ENCODE measurements at places on chromosomes 13 and 19.

GRCh38 chr13:68439817-68440216 lies 1209.7 kb upstream of the PCDH9 start:
- DNase-seq = peak; percentile 38

- no peak for DNase-seq
Observed at GRCh38 chr19:29526730-29527499, 1.1 kb downstream of the VSTM2B start.

- DNase-seq = no peak
Observed at GRCh38 chr13:48928757-48929430, 46.8 kb upstream of the FNDC3A start.

DNA sequence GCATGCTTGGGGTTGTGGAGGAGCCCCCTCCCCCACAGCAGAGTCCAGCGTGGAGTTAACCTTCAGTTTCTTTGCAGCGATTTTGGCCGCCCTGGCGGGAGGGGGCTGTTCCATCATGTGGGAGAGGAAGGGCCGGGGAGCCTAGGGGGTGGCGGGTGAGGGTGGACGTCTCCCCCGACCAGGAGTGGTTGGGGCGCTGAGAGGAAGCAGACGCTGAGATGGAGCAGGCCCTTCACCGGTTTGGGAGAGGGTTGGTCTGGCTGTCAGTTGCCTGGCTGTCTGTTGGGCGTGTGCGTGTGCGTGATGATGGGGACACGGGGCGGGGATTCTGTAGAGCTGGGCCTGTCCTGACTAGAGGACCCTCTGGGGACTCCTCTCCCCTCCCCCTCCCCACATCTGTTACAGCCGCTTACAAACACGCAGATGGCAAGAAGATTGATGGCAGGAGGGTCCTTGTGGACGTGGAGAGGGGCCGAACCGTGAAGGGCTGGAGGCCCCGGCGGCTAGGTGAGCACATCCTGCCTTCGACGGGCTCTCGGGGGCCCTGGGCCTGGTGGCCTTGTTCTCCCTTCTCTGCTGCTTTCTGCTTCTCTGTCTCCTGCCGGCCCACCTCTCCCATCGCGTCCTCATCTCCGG lies 9.8 kb upstream of the LIN7B start:
- DNase-seq = no peak

DNA sequence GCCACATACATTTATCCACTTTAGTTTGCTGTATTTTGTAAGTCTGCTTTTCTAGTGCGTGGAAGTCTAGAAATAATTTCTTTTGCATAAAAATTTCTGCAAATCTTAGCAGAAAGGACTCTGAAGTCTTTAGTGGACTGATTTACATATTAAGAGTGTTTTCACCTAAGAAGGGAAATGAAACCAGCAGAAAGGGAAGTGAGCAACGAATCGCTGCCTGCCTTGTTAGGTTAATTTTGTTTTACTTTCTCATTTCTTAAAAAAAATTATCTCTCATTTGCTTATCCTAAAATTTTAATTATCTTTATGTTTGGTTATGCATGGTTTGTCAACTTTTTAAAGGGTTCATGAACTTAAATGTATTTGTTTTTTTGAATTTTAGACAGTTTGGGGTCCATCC lies 767 bp upstream of the GPR18 start:
- peak; percentile 26 for DNase-seq

DNA sequence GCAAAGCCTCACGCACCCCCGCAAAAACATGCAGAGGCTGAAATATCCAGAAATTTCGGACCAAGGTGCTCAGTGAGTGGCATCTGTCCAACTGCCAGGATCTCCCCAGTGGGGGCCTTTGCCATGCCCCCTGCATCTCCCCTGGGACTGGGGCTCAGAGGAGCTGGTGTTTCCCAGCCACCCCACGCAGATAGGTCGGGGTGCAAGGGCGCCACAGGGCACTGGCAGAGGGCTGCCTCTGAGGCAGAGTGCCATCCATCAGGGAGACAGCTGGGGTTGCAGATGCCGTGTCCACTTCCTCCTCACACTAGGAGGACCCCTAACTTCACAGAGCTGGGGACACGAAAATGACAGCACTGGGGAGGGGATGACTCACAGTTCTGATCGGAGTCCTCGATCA lies 26.3 kb downstream of the IZUMO4 start:
- DNase-seq = no peak

- DNase-seq = no peak
Observed at GRCh38 chr19:55250262-55251036, 8.4 kb downstream of the PPP6R1 start.

DNA sequence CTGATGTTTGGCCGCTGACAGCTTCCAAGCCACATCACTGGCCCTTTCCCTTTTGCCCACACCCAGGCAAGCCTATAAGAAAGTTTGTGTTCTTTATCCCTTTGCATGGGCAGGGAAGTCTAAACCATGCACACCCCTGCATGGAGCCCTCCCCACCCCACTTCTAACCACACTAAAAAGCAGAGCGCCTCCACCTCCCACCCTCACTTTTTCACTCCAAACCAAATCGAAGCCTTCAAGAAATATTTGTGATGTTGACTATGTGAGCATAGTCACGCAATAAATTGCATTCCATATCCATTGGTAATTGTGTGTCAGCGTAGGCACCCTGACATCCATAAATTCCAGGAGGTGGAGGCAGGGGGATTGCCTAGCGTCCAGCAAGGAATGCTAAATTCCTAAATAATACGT lies 104.4 kb upstream of the LSM14A start:
- DNase-seq = no peak

- DNase-seq = peak; percentile 51
Observed at GRCh38 chr19:32324631-32325285, 20.7 kb upstream of the ZNF507 start.

DNA sequence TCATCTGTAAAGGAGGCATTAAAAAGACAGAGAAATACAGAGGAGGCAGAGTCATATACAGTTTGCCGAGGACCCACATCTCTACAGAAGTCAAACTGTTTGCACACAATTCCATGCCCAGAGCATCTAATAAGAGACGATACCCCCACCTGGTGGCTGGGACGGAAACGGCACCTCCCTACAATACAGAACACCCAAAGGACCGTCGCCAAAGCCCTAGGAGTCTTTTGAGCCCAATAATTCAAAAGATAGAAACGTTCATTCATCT lies 703 bp upstream of the PLEKHG2 start:
- peak; percentile 99 for DNase-seq

DNA sequence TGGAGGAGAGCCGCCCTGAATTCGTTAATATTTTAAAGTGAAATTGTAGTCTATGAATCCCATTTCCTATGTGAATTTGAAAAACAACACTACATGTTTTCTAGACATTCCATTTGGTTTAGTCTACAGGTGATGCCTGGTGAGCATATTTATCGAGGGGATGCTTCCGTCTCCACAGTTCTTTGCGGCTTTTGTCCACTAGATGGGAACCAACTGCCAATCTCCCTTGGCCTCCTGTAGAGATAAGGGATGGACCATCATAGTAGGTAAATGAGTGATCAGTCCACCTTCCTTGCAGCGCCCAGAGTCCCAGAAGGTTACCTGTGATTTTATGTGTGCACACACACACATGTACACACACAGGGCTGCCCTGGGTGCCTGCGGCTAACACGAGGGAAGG lies 289.8 kb upstream of the SOX21 start:
- no peak for DNase-seq

DNA sequence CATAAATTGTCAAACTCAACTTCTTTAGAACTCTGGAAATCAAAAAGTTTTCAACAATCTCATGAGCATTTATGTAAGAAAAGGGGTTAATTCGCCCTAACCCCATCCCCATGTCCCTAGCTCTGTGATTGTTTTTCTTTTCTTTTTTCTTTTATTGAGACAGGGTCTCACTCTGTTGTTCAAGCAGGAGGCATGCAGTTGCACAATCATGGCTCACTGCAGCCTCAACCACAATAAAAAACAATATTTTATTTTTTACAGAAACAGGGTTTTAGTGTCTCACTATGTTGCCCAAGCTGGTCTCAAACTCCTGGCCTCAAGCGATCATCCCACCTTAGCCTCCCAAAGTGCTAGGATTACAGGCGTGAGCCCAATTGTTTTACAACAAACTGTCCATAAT lies 16.7 kb downstream of the VWA8 start:
- DNase-seq = no peak

GRCh38 chr13:97125810-97126738 lies 96.1 kb upstream of the MBNL2 start:
- no peak for DNase-seq

DNA sequence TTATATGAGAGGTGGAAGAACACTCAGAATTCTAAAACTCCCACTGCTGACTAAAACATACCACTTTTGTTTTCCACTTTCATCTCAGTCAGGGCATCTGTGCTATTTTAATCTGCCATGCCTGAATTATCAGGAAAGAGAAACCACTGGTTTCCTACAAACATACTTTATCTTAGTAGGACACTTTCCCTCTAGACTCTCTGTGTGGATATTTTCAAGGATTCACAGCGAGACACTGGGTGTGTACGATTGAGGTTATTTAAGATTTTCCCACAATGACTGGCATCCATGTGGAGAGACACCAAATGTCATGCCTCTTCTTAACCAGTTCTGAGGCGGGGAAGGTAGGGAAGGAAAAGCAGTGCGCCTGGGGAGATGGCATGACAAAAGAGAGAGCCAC lies 212.2 kb downstream of the ENOX1 start:
- peak; percentile 46 for DNase-seq

GRCh38 chr13:73551736-73552135 lies 492.9 kb downstream of the KLF5 start:
- no peak for DNase-seq

DNA sequence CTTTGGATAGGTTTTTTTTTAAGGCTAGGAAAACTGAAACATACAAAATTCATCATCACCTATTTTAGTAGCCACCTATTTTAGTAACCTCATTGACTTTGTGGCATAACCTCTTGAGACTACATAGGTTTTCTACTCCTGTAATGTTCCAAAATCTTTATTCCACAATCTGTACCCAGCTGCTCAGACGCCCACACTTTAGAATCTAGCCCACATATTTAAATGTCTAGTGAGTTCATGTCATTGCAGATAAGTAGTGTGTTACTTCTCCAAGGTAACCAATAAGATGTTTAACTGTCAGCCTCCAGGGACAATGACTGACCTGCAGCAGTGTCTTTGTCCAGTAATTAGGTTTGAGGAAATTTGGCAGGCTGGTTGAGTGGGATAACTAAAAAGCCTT lies 330.2 kb downstream of the MZT1 start:
- no peak for DNase-seq

GRCh38 chr13:106472621-106473020 lies 62.8 kb downstream of the EFNB2 start:
- DNase-seq = no peak

GRCh38 chr13:23866420-23867026 lies 22.7 kb downstream of the MIPEP start:
- DNase-seq = no peak

GRCh38 chr13:103031332-103031873 lies 34.8 kb downstream of the SLC10A2 start:
- DNase-seq = no peak

- no peak for DNase-seq
Observed at GRCh38 chr13:91405240-91405639, 6.8 kb downstream of the GPC5 start.

GRCh38 chr13:93525087-93525486 lies 298.5 kb downstream of the GPC6 start:
- no peak for DNase-seq

DNA sequence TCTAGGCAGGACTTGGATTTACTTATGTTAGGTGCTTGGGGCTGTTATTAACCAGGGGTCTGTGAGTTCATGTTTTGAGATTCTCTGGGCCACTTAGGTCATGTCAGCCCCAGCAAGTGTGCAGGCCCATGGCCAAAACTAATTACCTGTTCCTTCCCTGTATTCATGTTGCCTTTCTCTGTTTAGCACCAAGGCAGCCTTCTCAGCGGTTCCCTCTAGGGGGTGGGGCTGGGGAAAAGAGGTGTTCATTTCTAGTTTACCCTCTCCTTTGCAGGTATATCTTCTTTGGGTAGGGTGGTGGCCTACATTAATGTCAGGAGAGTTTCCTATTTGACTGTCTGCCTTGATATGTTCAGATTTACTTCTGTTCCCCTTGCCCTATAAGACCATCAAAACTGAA lies 61.7 kb downstream of the PDS5B start:
- no peak for DNase-seq

GRCh38 chr19:4624733-4625362 lies 14.5 kb upstream of the TNFAIP8L1 start:
- peak; percentile 86 for DNase-seq

- DNase-seq = peak; percentile 3
Observed at GRCh38 chr13:45786293-45786920, 65.1 kb downstream of the SIAH3 start.

GRCh38 chr19:1224047-1224825 lies 13.6 kb downstream of the CBARP start:
- no peak for DNase-seq

DNA sequence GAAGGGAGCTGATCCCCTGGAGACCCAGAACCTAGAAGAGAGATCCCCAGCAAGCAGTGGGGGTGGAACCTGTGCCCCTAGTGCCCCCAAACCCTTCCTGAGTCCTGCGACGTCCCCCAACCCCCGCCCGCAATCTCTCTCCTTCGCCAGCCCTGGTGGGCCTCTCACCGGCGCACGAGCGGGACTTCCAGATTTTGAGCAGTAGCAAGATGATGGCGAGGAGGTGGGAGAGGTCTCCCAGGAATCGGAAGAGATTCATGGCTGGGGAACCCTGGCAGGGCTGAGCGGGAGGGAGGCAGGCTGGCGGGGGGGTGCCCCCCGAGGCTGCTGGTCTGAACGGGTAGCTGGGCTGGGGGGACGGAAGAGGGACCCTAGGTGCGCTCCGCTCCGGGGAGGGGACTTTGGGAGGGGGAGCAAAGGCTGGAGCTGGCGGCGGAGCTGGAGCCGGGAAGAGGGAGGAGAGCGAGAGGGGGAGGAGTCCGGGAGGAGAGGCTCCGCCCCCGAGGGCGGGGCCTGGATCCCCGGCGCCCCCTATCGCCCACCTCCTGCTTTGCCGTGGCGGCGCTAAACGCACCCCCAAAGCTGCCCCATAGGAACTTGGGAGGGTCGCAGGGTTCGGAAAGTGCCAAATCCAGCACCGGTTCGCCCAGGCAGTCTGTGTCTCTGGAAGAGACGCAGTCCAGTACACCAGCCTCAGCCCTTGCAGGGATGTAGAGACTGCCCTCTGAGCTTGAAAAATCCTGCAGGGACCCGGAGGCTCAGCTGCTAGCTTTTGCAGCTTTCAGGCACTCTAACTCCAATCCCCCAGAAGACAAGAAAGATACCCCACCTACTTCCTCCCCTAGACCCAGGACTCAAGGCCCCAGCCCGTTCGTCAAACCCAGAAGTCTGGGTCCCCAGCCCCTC lies at the start of gene KDELR1:
KDELR1 (minus strand) TSS at position 452 of the 906 bp plus-strand sequence; CDS start at position 259, 193 bp downstream.
- DNase-seq = peak; percentile 85

Data from OCI-M1 (cell line).